Stimulated activated CD4-positive, alpha-beta T cell treated with anti-CD3 and anti-CD28 coated beads, Interleukin-4, amount 100 ng/mL, for 1 hour (primary cell): ENCODE measurements at places on chromosomes 12 and 14.

DNA sequence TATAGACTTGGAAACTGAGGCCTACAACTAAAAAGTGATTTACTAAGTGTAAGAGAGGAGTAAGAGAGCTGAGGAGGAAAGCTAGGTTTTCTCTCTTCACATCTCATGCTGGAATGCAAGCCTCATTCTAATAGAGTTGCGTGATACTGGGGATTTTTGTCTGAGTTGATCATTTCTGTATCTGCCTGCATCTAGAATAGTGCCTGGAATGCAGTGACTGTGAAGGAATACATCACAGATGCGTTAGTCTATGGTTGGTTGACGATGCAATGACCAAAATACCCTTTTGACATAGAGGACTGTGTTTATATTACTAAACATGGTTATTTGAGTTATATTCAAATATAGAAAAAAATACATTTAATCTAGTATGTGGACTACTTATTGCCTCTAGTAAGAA, 9.2 kb upstream of the TMEM117 start:
- no peak for DNase-seq

DNA sequence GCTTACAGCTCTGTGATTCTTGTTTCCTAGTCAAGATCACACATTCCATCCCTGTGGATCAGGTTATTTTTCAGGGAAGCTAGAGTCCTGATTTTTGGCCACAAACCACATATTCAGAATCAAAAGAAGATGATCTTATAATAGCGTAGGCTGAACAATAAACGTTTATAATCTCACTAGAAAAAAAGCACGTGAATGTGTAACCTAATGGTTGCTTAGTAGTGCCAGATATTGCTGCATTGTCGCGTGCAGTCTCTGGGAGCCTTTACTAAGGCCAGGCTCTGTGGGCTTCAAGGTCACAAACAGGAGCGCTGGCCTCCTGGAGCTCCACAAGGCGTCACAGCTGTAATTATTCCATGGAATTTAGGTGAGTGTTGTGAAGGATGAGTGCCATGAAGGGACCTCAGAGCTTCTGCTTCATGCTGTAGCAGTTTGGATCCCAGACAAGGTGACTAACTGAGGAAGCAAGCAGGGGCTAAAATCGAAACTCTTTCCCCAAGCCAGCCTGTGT, 17.4 kb downstream of the CDKN1B start:
- no peak for DNase-seq

- peak; percentile 28 for DNase-seq
These were observed 1.1 kb downstream of the SYNE2 start for GRCh38 chr14:63853831-63854293.

DNA sequence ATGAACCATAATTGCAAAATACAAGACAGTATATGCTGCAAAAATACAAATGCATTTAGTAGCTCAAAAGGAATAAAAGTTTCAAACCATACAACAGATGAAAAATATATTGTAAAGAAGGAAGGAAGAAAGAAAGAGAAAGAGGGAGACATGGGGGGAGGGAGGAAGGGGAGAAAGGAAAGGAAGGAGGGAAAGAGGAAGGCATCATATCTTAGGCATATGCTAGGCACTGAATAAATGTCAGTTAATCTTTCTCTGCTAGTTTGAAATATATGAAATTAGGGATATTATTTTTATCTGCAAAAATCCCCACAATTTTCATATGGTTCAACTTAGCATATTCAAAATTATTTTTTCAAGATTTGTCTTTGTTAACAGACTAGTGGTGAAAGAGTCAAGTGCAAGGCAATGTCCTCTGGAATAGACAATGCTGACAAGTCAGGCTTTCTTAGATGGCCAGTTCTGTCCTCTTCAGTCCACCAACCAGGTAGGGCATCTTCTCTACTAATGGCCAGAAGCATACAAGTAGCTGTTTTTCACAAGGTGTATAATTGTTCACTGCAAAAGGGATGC, 506.4 kb downstream of the PRKD1 start:
- no peak for DNase-seq

GRCh38 chr14:85142982-85143381, 387.0 kb upstream of the FLRT2 start:
- DNase-seq = no peak
